Ovary (tissue), 10 donors: ENCODE measurements at places on chromosomes 11 and 22. TPM values are rescaled to one million over a fixed set of nuclear protein-coding genes. Genes with fewer than 3 reads are reported as not detected.

GRCh38 chr11:118827118-118827517 is 36.2 kb upstream of the DDX6 start:
- DNase-seq, result no peak

DNA sequence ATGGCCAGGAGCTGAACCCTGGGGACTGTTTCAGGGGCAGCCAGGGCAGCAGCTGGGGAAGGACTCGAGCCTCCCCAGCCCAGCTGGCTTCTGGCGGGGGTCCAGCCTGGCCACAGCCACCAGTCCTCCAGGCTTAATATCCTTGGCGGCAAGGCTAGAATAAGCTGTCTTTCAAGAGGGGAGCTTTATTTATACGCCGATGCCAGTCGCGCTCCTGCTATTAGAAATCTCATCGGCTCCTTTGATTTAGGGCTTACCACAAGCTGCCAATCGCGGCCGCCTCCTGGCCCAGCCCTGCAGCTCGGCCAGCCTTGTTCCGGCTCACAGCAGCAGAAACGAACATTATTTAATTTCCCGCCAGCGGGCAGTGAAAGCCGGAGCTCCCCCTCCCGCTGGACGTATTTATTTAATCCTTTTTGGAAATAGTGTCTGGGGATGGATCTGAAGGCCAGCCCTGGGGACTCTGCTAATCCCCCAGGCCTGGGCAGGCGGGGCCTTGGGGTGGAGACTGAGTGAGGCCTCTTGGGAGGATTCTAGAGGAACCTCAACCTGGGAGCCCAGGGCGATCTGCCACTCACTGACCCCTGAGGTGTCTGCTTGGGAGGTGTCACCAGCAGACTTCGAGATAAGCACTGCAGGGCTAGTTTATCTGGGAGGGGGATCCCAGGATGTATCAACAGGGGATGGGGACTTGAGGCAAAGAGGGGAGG is 363.1 kb downstream of the MN1 start:
- DNase-seq, result peak; percentile 61

DNA sequence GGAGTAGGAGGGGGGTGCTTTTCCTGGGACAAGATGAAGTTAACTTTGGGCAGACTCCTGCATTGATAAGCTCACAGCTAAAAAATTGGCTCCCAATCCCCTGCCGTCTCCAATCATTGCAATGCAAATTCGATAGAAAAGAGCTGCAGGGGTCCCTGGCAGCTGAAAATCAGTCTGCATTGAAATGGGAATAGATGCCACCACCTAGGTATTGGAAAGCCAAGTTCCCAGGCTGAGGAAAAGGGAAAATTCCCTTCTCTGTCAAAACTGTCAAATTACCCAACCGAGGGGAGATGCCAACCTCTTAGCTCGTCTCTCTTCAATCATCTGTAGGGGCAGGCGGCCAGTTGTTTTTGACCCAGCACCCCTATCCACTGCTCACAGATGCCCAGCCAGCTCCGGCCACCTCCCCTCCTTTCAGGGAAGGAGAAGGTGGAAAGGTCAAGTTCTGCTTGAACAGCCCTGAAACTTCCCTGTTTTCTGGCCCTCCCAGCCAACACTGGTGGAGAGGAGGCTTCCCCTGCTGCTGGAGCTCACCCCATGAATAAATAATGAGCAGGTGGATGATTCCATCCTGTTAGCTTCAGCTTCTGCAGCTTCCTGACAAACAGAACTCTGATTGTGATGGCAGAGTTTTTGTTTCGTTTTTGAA is 916.3 kb downstream of the TBC1D22A start:
- DNase-seq, result no peak

DNA sequence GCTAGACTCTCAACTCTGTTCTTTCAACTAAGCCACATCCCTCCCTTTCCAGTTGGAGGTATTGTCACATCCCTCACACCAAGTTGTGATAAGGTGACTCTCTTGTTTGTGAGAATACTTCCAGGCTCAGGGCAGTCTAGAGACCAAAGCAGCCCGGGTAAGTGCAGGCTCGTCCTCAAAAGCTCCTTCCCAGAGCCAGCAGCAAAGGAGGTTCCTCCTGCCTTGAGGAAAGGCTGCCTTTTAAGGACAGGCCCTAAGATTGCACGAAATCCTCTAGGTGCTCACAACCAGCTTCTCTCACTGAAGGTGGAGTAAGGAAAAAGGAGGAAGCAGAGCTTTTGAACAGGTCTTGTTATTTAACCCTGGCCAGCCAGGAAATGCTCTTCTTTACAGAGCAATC is 53.4 kb downstream of the SMCO4 start:
- no peak for DNase-seq

GRCh38 chr11:87743007-87743406 is 432.2 kb downstream of the RAB38 start:
- DNase-seq, result no peak

GRCh38 chr11:99351624-99352023 is 330.9 kb downstream of the CNTN5 start:
- no peak for DNase-seq

DNA sequence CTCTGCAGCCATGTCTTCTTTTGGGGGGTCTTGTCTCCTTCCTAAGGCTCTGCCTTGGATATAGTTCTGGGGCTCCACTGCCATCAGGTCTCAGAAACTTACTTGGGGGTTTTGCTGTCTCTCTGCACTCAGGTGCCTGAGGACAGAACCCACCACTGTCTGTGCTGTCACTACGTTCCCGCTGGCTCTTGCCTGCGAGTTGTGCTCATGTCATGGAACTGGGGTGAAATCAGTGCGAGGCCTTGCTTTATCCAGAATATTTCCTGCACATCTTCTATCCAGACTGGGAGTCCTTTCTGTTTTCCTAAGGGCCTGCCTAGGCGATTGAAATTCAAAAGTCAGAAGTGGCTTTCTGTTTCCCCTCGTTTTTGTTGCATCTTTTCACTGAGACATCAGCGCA is 6.6 kb upstream of the USP2 start:
- no peak for DNase-seq

UPK3A gene
- polyA plus RNA-seq, result 0.22 TPM

DNA sequence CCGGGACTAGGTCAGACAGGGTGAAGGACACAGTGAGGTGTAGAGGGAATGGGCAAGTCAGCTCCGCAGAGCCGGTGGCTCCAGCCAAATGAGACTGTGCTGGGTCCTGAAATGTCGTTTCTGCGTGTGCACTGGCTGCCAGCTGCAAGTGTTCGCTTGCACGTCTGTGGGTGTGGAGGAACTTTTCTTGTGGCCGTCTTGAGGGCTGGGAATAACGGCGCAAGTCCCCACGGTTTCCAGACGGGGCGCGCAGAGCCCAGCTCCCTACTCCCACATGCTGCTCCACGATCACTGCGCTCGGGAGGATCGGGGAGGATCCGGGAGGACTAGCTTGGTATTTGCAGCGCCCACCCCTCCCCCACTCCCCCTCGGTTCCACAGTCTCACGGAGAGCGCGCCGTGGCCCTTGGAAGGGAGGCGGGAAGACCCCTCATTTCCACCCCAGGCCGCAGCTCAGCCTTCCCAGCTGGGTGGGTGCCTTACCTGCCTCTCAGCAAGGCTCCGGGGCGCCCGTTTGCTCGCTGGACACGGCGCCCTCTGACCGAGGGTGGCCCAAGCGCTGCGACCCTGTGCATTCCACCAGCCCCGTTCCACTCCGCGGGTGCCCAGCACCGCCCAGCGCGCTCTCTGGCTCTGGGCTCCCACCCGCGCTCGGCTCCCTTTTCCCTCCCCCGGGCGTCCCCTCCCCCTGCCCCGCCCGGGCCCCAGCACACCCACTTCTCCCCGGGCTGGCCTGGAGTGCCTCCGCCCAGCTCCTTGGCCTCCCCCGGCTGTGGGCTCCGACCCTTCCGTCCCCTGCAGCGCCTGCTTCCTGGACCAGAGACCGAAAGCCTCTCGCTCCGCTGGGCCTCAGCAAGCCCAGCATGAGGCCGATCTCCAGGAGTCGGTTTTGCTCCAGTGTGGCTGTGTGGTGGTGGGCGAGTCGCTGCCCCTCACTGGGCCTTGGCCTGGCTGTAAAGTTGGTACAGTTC is at the start of gene KCNE3:
KCNE3 (minus strand) TSS at position 634 of the 970 bp plus-strand sequence. CDS start 9,986 bp downstream, outside the sequence.
- DNase-seq, result peak; percentile 71

DNA sequence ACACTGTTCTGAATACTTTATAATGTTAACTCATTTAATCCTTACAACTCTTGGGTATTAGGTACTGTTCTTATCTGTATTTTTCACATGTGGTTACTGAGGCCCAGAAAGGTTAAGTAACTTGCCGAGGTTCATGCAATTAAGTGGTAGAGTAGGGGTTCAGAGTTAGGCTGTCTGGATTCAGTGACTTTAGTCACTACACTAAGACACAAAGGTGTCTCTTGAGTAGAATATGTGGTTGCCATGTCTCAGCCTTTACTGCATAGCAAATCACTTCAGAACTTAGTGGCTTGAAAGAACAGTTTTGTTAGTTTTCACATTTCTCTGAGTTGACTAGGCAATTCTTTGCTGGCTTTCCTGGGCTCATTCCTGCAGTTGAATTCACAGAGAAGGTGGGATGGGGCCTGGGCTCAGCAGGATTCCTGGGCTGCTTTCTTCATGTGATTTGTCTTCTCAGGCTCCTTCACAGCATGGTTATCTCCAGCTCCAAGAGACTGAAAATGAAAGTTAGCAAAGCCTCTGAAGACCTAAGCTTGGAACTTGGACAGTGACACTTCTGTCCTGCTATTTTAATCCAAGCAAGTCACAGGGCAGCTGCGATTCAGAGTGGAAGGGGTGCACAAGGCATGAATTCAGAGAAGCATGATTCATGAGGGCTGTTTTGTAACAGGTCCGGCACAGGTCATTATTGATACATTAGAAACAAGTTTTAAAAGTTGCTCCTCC is 68.3 kb downstream of the SPECC1L start:
- DNase-seq, result no peak

TRIM29 gene
- 0.11 TPM for polyA plus RNA-seq

DNA sequence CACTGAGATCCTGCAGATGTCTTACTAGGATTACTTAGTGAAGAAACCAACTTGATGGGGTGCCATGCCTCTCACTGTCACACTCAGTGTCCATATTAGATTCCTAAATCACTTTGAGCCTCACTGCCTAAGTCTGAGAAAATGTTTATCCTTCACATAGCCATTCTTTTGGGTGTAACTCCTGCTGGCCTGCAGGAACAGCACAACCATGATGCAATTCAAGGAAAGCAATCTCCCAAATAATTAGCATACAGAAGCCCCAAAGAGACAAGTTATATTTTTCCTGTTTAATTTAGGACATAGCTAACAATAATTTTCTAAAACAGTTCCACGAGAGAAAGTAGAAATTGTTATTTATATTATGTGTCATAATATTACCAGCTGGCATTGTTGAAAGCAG is 655.5 kb downstream of the KCNA4 start:
- DNase-seq, result no peak

MYOD1 gene
- not detected for polyA plus RNA-seq

DNA sequence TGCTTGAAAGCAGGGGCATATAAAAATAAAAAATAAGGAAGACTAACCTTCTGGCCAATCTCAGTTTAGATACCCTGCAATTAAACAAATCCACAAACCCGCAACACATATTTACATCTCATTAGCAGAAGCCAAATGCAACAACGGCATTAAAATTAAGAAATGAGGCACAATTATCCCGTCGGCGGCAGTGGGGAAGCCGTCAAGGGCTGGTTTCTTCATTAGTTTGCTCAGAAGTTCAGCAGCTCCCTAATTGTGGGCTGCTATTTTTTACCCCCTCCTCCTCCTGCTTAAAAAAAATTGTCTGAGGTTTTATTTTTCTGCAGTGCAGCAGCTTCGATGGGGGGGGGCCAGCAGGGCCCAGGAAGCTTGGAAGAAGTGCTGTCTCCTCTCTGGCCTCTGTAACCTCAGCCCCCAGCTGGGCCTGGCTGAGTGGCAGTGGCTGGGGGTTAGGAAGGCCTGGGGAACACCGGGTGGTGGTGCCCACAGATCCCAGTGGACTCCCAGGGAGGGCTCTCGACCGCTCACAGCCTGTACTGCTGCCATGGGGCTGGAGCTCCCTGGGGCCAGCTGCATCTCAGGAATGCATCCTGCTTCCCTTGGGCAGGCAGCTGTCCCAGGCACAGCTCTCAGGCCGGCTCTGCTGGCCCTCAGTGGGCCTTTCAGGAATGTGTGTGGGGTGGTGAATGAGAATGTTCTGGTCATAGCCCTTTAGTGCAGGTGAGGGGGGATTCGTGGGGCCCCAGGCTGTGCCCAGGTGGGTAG is 148.7 kb upstream of the B3GAT1 start:
- no peak for DNase-seq

DNA sequence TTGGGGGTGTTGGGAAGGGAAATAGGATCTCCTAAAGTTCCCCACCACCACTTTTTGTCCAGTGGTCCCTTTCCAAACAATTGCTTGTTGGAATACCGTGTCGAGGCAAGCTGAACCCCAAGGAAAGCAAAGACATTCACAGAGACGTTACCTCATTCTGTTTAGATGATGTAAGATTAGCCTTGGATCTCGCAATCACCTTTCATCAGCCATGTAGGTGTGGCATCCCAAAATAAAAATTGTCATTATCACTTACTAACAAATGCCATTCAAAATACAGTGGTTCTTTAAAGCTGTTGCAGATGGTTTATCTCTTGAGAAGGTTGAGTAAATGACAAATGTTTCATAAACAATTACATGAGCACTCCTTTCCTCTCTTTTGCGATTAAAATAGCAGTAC is 86.5 kb upstream of the SLC25A18 start:
- no peak for DNase-seq

- no peak for DNase-seq
Observed at GRCh38 chr11:131964698-131965483, 594.5 kb downstream of the NTM start.

GRCh38 chr11:134730101-134730500 is 318.1 kb upstream of the B3GAT1 start:
- no peak for DNase-seq

GRCh38 chr11:73729594-73730206 is 31.2 kb downstream of the RAB6A start:
- DNase-seq, result no peak

DNA sequence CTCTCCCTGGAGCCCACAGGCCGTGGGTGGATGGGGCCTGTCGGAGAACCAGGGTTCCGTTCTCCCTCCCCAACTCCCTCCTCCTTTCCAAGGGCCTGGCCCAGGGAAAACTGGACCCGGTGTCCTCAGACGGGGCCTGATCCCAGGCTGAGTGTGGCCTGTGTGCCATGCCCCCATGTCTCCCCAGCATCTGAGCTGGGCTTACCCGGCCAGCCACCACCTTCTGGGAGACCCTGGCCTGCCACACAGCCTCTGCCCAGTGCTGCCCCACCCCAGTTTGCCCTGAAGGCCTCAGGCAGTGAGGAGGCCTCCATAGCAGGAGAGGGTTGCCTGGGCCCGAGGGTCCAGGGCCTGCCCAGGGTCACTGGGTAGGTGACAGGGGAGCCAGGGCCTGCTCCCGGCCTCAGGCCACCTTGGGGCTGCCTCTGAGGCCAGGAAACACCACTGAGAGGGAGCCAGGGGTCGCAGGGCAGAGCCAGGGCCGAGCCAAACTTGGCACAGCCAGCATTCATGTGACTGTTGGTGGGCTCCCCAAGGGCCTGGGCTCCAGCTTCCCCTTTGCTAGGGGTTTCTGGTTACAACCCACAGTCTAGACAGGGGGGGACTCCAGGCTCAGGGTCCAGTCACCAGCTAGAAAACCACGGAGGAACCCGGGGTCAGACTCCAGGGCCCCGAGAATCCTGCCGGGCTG is 590 bp upstream of the IFITM10 start:
- no peak for DNase-seq

DNA sequence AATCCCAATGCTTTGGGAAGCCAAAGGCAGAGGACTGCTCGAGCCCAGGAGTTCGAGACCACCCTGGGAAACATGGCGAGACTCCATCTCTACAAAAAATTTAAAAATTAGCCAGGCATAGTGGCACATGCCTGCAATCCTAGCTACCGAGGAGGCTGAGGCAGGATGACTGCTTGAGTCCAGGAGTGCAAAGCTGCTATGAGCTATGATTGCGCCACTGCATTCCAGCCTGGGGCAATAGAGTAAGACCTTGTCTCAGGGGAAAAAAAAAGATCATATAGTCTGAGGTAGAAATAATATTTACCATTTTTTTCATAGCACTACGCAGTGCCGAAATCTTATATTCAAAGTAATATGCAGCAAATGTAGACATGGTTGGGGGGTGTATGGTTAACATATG is 47.8 kb downstream of the MRTFA start:
- DNase-seq, result no peak

DEFB108B gene
- not detected for polyA plus RNA-seq
